ENCODE measurements at places on chromosomes 16 and 17. TPM values are rescaled to one million over a fixed set of nuclear protein-coding genes. Genes with fewer than 3 reads are reported as not detected.
A peak's percentile ranks its signal among the peaks of the same experiment; 100 is the strongest.

The KRTAP4-9 gene
- total RNA-seq, result 2.6 TPM

DNA sequence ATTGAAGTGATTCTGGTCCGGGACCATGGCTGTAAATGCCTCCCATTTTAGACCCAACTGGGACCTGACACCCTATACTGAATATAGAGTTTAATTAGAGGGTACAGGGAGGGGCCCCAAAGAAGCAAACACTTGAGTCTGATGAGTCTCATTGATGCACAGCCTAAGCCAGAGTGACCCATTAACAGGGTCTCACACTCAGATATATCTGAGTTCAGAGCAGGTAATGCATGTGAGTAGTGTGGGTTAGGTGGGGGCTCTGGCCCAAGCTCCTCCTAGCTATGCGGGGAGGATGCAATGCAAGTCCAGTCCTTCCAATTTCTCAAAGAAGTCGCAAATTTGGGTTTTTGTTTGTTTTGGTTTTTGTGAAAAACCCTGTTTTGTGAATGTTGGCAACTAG is 17.1 kb upstream of the MARCHF10 start:
- DNase-seq, result peak; percentile 14

The ADGRG3 gene
- total RNA-seq, result 1.1 TPM

GRCh38 chr17:44970136-44970741 is 2.1 kb upstream of the C1QL1 start:
- DNase-seq, result no peak

GRCh38 chr16:31148281-31148728 is 1.6 kb downstream of the PRSS36 start:
- no peak for DNase-seq

The CDRT4 gene
- not detected for total RNA-seq

The HCRT gene
- not detected for total RNA-seq

The DHRS7C gene
- not detected for total RNA-seq

The FLCN gene
- 41.2 TPM for total RNA-seq

The C17orf78 gene
- not detected for total RNA-seq

DNA sequence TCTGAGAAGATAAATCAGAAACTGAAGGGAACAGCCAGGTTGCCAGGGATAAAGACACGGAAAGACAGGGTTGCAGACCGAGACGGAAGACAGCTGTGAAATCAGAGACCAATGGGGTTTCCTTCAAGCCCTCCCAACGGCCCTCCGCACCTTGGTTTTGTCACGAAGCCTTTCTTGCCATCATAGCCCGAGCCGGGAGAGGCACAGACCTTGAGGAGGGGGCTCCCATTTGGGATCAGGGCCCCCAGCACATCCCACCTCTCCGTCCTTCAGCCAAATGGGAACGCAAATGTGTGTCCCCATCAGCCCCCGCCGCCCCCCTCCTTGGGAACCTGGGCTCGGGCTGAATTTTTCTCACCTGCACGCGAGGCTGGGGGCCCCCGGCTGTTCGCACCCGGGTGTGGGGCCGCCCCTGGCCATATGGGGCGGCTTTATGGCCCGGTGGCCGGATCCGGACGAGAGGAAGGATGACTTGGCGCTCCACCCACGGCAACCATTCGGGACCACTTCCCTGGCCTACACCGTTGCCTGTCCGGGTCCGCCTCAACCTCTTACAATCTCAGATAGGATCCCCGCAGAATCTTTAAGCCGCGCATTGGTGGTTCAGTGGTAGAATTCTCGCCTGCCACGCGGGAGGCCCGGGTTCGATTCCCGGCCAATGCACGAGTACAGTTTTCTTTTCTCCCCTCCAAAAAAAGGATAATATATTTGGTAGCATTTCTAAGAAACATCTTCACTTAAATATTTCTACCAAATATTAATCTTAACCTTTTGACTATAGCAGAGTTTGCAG is 1.4 kb upstream of the HES7 start:
- DNase-seq, result peak; percentile 98

GRCh38 chr17:6279659-6280058 is 155.3 kb downstream of the AIPL1 start:
- no peak for DNase-seq

GRCh38 chr17:9371019-9371418 is 204.6 kb downstream of the STX8 start:
- DNase-seq, result no peak

The SMIM5 gene
- 9.4 TPM for total RNA-seq

DNA sequence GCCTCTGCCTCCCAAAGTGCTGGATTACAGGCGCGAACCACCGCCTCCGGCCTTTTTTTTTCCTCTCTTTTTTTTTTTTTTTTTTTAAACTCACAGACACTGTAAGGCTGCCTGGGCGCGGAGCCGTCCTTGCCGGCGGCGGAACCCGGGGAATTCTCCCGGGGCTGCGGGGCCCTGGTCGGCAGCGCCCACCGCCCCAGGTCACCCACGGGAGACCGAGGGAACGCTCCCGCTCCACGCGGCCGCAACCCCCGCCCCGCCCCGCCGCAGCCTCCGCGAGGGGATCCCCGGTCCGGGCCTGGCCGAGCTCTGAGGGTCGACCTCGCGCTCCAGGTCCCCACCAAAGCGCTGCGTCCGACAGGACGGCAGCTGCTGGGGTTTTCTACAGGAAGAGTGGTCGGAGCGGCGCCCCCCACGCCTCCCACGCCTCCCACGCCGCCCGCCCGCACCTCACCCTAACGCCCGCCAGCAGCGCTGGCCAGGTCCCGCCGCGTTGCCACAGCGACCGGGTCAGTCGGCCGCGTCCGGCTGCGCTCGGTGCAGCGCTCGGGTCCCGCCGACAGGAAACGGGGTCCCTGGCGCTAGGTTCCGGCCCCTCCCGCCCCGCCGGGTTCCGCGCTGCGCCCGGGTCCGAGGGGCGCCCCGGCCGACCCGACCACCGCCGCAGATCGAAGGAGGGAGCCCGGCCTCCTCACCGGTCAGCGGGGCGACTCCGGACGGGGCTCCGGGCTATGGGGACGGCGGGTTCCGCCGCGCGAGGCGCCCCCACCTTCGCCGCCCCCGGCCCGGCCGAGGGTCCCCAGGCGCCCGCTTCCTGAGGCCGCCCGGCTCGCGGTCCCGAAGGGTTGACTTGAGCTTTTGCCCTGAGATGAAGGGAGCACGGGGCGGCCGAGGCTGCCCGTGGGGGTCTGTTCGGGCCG is at the start of gene CCDC57:
Gene CCDC57 (minus strand): TSS at position 512 of the 920 bp plus-strand sequence. CDS start 10,898 bp downstream, outside the sequence.
- DNase-seq, result no peak

The CDH5 gene
- 16.1 TPM for total RNA-seq

GRCh38 chr17:40813804-40814203 is 8.6 kb downstream of the KRT10 start:
- no peak for DNase-seq

DNA sequence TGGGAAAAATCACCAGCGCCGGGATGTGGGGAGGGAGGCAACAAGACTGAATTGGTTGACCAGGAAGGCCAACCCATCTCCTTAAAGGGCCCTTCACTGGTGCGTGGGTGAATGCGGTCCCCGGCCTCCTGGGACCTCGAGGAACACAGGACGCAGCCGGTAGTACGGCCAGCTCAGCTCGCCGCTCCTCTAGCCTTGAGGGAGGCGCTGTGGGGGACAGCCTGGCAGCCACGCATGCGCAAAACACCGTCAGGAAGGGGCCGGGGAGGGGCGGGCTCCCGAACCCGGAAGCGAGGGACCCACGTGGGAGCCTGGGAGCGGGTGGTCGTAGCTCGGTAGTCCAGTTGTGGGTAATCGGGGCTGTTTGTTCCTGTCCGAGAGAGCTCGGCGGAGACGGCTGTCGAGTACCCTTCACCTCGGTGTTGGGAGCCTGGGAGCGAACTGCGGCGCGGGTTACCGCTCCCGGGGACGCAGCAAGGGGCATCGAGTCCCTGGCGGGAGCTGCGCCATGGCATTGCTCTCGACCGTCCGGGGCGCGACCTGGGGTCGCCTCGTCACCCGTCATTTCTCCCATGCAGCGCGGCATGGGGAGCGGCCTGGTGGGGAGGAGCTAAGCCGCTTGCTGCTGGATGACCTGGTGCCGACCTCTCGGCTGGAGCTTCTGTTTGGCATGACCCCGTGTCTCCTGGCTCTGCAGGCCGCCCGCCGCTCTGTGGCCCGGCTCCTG is at the start of gene MRM1:
Gene MRM1 (plus strand): TSS at position 281 of the 727 bp plus-strand sequence. CDS start 228 bp downstream, at position 509.
- DNase-seq, result peak; percentile 84

- DNase-seq, result no peak
Observed at GRCh38 chr16:10782628-10783027, 36.0 kb downstream of the TVP23A start.

The IST1 gene
- total RNA-seq, result 214 TPM

The CHST4 gene
- not detected for total RNA-seq

DNA sequence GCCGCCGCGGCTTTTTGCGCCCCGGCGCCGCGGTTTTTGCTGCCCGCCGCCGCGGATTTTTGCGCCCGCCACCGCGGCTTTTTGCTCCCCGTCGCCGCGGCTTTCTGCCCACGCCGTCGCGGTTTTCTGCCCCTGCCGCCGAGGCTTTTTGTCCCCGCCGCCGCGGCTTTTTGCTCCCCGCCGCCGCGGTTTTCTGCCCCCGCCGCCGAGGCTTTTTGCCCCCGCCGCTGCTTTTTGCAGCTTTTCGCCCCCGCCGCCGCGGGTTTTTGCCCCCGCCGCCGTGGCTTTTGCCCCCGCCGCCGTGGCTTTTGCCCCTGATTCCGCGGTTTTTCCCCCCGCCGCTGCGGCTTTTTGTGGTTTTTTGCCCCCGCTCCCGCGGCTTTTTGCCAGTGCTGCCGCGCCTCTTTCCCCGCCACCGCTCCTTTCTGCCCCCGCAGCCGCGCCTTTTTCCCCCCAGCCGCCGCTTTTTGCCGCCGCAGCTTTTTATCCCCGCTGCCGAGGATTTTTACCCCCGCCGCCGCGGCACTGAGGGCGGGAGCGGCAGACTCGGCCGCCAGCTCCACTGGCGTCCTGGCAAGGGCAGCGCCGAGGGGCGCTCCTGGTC is 518.6 kb upstream of the WSB1 start:
- DNase-seq, result no peak

DNA sequence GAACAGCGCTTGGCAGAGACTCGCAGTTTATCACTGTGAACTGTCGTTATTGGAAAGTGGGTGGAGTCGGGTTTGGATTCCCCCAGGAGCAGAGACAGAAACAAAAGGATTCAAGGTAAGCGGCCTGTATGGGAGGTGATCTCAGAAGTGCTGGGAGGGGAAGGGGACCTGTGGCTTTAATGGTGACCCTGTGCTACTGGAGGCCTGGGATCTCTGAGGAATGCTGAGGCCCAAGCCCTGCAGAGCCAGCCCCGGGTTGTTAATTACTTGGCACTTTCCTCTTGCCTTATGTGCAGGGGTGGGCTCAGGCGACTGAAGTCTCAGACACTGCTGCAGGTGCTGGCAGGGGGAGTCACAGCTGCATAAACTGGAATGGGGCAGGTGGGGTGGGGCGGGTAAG is 27.4 kb downstream of the IRF8 start:
- DNase-seq, result no peak

The TBC1D3G gene
- not detected for total RNA-seq

DNA sequence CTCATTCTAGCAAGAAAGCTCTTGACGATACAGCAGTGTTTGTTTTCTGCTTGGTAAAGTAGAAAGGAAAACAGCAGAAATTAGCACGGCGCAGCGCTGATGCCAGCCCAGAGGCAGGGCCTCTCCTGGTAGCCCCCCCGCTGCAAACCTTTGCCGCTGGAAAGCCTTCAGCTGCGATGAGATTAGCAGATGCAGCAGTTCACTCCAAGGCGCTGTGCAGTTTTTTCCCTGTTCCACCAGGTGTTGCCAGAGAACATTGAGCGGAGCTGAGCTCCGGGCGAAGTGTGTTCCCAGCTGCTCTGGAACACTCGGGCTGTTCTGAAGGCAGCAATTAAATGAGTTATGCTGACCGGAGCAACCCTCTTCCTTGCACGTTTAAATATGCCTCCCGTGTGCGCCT is 72.5 kb downstream of the RBFOX1 start:
- peak; percentile 24 for DNase-seq

- DNase-seq, result peak; percentile 73
Observed at GRCh38 chr17:76725580-76726230, 701 bp downstream of the JMJD6 start.

Data from lower leg skin (tissue), 4 donors.